ENCODE measurements at places on chromosomes 16 and 17. TPM values are rescaled to one million over a fixed set of nuclear protein-coding genes. Genes with fewer than 3 reads are reported as not detected.
A peak's percentile ranks its signal among the peaks of the same experiment; 100 is the strongest.

DNA sequence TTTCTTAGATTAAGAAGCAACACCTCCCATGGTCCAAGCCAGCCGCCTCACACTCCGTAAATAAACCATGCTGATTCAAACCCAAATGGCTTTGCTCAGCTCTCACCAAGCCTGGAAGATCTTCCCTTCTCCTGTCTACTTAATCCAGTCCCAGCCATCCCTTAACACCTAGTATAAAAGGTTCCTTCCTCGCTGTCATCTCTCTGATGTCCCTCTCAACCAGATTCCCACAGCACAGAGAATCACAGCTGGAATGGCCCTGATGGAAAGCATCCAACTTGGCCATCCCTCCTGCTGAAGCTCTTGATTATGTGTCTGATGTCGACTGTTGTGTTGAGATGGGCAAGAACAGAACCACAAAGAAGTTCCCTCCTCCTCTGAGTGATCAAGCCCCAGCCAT lies 50.6 kb upstream of the ADCY9 start:
- no peaks in the 10 kb centered on the region for H3K4me1 ChIP-seq
- DNase-seq = no peak
- no peak overlapping the region for H3K4me3 ChIP-seq
- H3K36me3 ChIP-seq = no peaks in the 10 kb centered on the region

DNA sequence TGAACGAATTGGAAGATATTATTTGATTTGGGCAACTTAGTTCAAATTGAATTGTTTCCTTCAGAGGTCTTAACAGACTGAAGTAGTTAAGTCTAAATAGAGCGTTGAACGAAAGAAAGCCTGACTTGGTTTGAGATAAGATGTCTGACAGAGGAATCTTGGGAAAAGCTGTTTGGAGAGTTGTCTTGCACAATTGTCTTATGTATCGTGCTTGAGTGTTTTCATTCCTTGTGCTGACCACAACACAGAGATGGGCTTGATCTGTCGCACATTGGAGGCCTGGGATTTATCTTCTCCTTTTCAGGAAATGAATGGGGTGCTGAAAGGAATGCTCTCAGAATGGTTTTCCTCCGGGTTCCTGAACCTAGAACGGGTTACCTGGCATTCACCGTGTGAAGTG lies 7.8 kb downstream of the MLYCD start:
- no peak overlapping the region for H3K4me3 ChIP-seq
- no peak overlapping the region for H3K27ac ChIP-seq
- H3K4me1 ChIP-seq = no peaks in the 10 kb centered on the region
- H3K36me3 ChIP-seq = peaks cover 37% of the 10 kb centered on the region

- no peak overlapping the region for H3K27ac ChIP-seq
- no peaks in the 10 kb centered on the region for H3K4me1 ChIP-seq
- no peaks in the 10 kb centered on the region for H3K27me3 ChIP-seq
- no peaks in the 10 kb centered on the region for H3K36me3 ChIP-seq
Observed at GRCh38 chr16:20568404-20568803, 7.8 kb downstream of the ACSM2B start.

TVP23A gene
- 3.0 TPM for total RNA-seq

- H3K4me1 ChIP-seq = peaks cover 6% of the 10 kb centered on the region
- H3K27ac ChIP-seq = no peak overlapping the region
- DNase-seq = no peak
- H3K36me3 ChIP-seq = no peaks in the 10 kb centered on the region
- no peak overlapping the region for H3K4me3 ChIP-seq
- H3K27me3 ChIP-seq = no peaks in the 10 kb centered on the region
Observed at GRCh38 chr17:8904686-8905085, 37.2 kb upstream of the PIK3R6 start.

DNA sequence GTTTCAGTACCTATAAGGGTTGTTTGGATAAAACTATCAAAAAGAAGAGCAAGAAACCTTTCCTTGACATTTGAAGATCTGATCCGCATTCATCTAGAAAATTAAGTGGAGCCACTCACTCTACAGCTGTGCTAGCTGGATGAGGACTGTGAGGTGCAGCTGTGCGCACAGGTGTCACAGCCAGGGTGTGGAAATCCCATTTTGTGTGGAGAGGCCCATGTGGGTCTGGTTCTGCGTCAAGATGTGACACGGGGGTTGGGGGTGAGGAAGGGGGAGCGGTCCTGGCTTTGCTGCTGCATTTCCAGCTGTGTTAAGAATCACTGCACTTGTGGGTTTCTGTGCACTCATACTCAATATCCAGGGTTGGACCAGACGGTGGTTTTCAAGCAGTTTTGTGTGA lies 70.7 kb downstream of the CLEC16A start:
- H3K27me3 ChIP-seq = no peaks in the 10 kb centered on the region
- DNase-seq = no peak
- no peak overlapping the region for H3K4me3 ChIP-seq
- no peak overlapping the region for H3K27ac ChIP-seq

- no peaks in the 10 kb centered on the region for H3K4me1 ChIP-seq
- H3K36me3 ChIP-seq = no peaks in the 10 kb centered on the region
Observed at GRCh38 chr17:80989586-80989913, 2.1 kb upstream of the CHMP6 start.

GRCh38 chr17:4518901-4519300 lies 20.2 kb downstream of the SPNS2 start:
- no peak overlapping the region for H3K4me3 ChIP-seq
- no peaks in the 10 kb centered on the region for H3K4me1 ChIP-seq
- no peaks in the 10 kb centered on the region for H3K36me3 ChIP-seq
- no peak overlapping the region for H3K27ac ChIP-seq
- H3K27me3 ChIP-seq = no peaks in the 10 kb centered on the region

DNA sequence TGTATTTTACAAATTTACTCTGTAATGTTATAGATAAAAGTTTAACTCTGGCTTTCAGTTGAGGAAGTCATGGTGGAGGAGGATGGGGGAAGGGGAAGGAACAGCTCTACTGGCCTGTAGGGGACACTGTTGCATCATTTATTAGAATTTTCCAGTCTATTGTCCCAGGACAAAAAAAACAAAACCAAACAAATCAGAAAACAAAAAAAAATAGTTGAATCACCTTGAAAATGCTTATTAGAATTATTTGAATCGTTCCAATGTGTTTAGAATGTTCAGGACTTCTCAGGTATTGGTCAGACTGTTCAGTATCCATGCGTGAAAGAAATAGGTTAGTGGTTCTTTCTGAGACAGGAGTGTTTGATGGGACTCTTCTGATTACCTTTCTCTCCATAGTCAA lies 242.0 kb downstream of the FTO start:
- no peak overlapping the region for H3K4me3 ChIP-seq
- H3K36me3 ChIP-seq = no peaks in the 10 kb centered on the region
- no peaks in the 10 kb centered on the region for H3K4me1 ChIP-seq
- no peak for DNase-seq
- no peak overlapping the region for H3K27ac ChIP-seq

DNA sequence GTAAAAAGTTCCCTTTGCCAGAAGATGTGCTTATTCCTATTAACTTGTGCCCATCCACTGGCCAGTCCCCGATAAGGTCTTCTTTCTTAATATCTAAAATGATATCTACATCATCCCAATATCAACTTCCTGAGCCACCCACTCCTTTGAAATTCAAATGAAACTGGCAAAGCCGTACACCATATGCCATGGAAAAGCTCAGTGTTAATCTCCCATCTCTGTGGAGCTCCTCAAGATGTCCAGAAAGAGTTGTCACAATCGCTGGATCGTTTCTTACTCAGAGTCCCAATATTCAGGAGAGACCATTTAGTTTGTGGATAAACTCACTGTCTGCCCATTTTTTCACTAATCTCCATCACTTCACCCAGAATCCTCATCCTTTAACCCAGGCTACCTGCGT lies 420.7 kb downstream of the NPIPA8 start:
- H3K4me3 ChIP-seq = no peak overlapping the region
- H3K27me3 ChIP-seq = no peaks in the 10 kb centered on the region
- H3K27ac ChIP-seq = no peak overlapping the region

CIITA gene
- total RNA-seq = not detected

- no peak for DNase-seq
- H3K27ac ChIP-seq = no peak overlapping the region
- H3K36me3 ChIP-seq = no peaks in the 10 kb centered on the region
- H3K4me1 ChIP-seq = no peaks in the 10 kb centered on the region
- H3K4me3 ChIP-seq = no peak overlapping the region
Observed at GRCh38 chr16:1734816-1735215, 28.8 kb downstream of the MAPK8IP3 start.

TP53TG3F gene
- not detected for total RNA-seq

DNA sequence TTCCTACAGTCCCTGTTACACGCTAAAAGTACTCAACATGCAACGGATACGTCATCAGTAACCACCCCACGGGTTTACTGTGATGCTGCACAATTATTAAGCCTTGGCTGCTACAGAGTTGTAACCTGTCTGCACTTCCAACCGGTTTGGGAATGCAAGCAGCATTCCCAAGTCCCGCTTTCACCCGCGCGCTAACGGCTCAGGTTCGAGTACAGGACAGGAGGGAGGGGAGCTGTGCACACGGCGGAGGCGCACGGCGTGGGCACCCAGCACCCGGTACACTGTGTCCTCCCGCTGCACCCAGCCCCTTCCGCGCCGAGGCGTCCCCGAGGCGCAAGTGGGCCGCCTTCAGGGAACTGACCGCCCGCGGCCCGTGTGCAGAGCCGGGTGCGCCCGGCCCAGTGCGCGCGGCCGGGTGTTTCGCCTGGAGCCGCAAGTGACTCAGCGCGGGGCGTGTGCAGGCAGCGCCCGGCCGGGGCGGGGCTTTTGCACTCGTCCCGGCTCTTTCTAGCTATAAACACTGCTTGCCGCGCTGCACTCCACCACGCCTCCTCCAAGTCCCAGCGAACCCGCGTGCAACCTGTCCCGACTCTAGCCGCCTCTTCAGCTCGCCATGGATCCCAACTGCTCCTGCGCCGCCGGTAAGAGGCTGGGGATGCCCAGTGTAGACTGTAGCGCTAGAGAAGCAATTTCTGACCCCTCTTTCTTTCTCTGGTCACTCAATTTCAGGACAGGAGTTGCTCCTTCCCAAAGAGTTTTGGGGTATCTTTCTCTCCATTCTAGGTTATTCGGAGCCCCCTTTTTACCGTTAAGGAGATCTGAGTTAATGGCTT lies at the start of gene MT2A:
MT2A (plus strand) TSS at position 542 of the 833 bp plus-strand sequence; CDS start at position 614, 72 bp downstream.
- H3K36me3 ChIP-seq = no peaks in the 10 kb centered on the region
- H3K27me3 ChIP-seq = peaks cover 21% of the 10 kb centered on the region
- H3K4me3 ChIP-seq = peak within 1 kb of the TSS; percentile 65

TEX14 gene
- total RNA-seq = 0.55 TPM

- H3K4me3 ChIP-seq = peak overlapping the region; percentile 82
- DNase-seq = no peak
- H3K4me1 ChIP-seq = peaks cover 5% of the 10 kb centered on the region
- no peaks in the 10 kb centered on the region for H3K36me3 ChIP-seq
- H3K27me3 ChIP-seq = no peaks in the 10 kb centered on the region
Observed at GRCh38 chr17:80101946-80102663, 724 bp downstream of the GAA start.

DNA sequence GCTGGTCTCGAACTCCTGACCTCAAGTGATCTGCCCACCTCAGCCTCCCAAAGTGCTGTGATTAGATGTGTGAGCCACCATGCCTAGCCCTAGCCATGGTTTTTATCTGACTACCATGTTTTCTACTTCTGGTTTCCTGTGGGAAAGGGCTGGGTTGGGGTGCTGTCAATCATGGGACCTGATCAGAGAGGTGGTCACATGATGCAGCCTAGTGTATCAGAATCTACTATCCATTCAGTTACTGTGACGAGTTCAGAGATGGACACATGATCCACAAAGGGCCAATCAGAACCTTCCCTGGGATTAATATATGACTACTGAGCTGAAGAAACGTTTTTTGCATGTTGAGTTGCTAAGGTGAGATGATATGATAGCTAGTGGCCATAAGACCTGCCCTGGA lies 59.1 kb downstream of the ABCC6 start:
- DNase-seq = no peak
- no peak overlapping the region for H3K4me3 ChIP-seq
- no peaks in the 10 kb centered on the region for H3K4me1 ChIP-seq
- H3K27ac ChIP-seq = no peak overlapping the region
- H3K27me3 ChIP-seq = no peaks in the 10 kb centered on the region

DNA sequence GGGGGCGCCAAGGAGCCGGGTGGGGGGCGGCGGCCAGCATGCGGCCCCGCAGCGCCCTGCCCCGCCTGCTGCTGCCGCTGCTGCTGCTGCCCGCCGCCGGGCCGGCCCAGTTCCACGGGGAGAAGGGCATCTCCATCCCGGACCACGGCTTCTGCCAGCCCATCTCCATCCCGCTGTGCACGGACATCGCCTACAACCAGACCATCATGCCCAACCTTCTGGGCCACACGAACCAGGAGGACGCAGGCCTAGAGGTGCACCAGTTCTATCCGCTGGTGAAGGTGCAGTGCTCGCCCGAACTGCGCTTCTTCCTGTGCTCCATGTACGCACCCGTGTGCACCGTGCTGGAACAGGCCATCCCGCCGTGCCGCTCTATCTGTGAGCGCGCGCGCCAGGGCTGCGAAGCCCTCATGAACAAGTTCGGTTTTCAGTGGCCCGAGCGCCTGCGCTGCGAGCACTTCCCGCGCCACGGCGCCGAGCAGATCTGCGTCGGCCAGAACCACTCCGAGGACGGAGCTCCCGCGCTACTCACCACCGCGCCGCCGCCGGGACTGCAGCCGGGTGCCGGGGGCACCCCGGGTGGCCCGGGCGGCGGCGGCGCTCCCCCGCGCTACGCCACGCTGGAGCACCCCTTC lies 484 bp downstream of the FZD2 start:
- peaks cover 28% of the 10 kb centered on the region for H3K27me3 ChIP-seq
- H3K4me3 ChIP-seq = peak overlapping the region; percentile 90
- H3K27ac ChIP-seq = no peak overlapping the region
- H3K4me1 ChIP-seq = peaks cover 12% of the 10 kb centered on the region

TRPV3 gene
- 1.2 TPM for total RNA-seq

RHBDF1 gene
- 34.6 TPM for total RNA-seq

TMC5 gene
- total RNA-seq = 2.3 TPM

LDHD gene
- total RNA-seq = 14.7 TPM

GRCh38 chr16:12197812-12198211 lies 221.3 kb downstream of the SNX29 start:
- H3K27ac ChIP-seq = no peak overlapping the region
- DNase-seq = no peak
- H3K27me3 ChIP-seq = no peaks in the 10 kb centered on the region
- H3K4me3 ChIP-seq = no peak overlapping the region

DNA sequence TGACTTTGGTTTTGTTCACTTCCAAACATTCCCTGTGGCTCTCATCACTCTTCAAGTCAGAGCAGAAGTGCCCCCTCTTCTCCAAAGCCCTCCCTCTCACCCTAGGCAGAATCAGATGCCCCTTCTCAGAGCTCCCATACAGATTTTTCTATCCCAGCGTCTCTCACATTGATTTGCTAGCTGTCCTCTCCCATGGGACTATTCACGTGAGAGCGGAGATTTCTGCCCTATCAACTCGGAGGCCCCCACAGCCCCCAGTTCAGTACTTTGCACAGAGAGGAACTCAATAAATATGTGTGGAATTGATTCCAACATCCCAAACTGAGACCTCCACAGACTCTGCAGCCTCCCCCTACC lies 182.6 kb downstream of the C16orf78 start:
- peaks cover 2% of the 10 kb centered on the region for H3K4me1 ChIP-seq
- H3K36me3 ChIP-seq = no peaks in the 10 kb centered on the region
- no peaks in the 10 kb centered on the region for H3K27me3 ChIP-seq
- H3K4me3 ChIP-seq = no peak overlapping the region
- no peak overlapping the region for H3K27ac ChIP-seq

HOXB2 gene
- total RNA-seq = not detected
